Upper lobe of left lung (tissue), 6 donors: ENCODE measurements at places on chromosomes 1 and 21. TPM values are rescaled to one million over a fixed set of nuclear protein-coding genes. Genes with fewer than 3 reads are reported as not detected.

- DNase-seq = no peak
Observed at GRCh38 chr1:151986501-151987190, 7.0 kb downstream of the S100A10 start.

DNA sequence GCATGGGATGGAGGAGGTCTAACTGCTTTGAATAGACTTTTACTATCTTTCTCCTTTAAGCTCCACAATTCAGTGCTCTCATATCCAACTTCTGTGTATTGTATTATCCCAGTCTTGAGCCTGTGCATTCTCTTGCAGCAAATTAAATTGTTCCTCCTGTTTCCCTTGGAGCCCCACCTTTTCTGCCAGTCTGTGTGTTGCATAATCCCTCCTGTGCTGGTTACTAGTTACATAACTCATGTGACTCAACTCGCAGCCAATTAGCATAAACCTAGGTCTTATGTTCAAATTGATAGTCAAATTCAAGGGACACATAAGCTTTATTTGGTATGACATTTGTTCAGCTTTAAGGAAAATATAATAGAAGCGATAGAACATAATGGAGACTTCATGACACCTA, 1863.5 kb downstream of the MRPL39 start:
- no peak for DNase-seq

DNA sequence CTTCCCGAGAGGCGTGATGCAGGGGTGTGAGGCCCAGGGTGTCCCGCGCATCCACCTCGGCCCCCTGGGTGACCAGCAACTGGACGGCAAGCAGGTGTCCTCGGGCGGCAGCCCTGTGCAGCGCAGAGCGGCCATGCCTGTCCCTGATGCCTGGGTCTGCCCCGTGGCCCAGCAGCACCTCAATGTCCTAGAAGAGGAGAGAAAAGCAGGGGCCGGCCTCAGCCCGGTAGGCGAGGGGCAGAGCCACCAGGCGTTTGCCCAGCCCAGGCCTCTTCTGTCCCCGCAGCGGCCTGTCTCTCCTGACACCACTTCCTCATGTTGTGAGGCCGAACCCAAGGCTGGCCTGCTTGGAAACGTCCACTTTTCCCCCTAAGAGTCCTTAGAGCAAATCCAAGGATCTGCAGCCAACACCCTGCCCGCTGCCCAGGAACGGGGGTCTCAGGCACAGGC, 1.7 kb downstream of the ANKRD65 start:
- DNase-seq = no peak

DNA sequence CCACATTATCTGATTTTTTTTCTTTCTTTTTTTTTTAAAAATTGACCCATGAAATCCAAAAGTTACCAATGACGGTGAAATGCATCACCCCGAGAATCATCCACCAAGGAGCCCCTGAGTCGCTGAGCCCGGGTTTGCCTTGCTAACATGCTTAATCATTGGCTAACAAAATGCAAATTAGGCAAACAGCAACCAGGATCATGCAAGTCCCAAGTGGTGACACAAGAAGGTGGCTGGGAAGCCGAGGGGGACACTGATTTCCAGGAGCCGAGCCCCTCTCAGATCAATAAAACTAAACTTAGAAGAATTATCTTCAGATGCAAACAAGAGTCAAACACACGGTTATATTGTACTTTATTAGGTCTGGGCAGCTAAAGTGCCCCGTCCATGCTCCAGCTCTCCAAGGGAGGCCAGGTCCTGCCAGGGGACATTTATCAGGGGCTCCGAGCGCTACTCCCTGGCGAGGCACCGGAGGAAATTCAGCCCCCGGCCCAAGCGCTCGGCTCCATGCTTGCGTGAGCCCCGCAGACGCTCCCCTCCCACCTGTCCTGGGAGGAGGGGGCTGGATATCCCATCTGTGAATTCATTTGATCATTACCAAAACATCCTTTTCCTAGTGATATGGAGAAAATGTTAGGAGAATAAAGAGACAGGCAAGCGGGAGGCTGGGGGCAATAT, 154.1 kb downstream of the NPHP4 start:
- no peak for DNase-seq

DNA sequence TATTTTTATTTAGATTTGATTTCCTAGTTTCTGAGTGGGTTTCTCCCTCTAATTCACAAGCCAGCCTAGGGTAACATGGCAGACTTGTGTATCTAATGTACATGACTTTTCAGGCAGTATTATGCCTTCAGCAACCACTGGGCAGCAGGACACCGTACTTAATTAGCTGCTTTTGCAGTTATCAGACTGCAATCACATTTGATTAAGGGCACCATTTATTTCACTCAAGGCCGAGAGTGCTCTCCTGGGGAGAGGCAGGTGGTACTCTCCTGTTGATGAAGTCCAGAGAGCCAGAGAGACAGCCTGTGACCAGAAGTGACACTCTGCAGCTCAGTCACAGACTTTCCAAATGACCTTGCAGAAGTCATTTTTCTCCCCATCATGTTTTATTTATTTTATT, 18.7 kb downstream of the CYYR1 start:
- DNase-seq = no peak

- DNase-seq = no peak
Observed at GRCh38 chr1:194155962-194156361, 969.5 kb upstream of the B3GALT2 start.

REN gene
- not detected for total RNA-seq

DNA sequence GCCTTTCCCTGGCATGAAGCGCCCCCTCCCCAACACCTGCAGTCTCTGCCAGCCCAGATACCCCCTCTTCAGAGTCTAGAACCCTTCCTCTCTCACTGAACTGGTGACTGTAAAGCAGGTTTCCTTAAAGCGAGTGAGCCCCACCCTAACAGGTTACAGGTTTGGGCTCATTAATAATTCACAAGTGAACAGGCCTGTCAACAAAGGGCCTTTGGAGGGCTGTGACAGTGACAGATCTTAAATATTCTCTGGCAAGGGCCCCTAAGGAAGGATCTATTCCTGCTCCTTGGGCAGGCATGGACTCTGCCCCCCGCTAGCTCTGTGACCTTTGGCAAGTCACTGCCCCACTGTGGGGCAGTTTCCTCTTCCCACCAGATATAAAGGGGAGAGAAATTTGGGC, 5.6 kb upstream of the TTC39A start:
- no peak for DNase-seq

DNA sequence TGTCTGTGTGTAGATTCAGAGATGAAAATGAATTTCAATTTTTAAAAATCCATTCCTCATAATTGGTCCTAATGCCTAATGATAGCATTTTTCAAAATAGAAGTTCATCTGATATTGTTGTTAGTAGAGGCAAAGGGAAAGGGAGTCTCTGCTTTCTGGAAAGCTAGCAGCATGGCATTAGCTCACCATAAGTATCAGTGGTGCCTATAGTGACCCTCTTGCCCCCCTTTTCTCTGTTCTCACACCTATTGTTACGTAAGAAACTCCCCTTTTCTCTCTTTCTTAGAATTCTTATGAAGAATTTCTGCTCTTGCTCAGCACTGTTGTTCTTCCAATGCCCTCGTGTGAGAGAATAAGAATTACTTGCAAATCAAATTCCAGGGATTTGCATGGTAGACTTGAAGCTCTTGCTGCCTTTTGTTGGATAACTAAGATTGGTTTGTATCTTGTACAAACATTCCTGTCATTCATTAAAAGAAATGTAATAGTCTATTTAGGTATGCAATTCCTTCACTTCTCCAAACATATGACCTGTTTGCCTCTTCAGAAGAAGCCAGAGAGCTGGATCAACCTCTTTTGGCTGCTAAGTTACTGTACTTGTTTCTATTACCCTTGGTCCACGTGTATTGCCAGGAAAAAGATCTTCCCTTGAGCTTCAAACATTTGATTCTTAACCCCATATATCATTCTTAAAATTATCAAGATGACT, 69.2 kb upstream of the MAGI3 start:
- no peak for DNase-seq

DNA sequence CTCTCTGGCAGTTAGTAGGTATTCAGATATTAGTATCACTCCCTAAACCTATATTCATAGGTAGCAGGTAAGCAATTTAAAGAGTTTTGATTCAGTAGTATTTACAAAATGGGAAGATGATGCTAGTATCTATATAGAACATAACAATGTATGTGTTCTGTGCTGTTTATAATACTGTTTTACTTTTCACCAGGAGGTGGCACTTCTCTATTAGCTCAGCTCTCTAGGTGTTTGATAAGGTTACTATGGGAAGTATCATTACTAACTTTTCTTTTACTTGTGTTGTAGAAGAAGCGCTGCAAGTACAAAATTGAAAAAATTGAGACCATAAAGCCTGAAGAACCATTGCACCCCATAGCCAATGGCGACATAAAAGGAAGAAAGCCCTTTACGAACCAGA, 49.4 kb upstream of the FASLG start:
- DNase-seq = no peak

SLAMF7 gene
- total RNA-seq = 12.3 TPM

GRHL3 gene
- 0.24 TPM for total RNA-seq

LAPTM5 gene
- total RNA-seq = 496 TPM

DNA sequence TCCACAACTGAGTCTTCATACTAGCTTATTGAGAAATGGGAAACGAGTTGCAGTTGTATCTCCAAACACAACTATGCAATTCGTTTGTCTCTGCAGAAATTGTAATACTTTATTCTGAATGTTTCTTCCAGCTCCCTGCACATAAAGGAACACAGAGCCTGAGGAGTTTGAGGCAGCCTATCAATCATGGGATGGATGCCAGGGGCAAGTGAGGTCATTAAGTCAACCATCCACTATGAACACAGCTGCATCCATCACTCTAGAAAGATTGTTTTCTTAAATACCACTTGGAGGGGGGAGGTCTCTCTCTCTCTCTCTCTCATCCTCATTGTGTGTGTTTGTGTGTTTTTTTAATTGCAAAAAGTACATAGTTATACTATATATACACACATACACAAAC, 2.9 kb upstream of the PSMB2 start:
- DNase-seq = no peak

- DNase-seq = peak; percentile 42
Observed at GRCh38 chr1:150559656-150560010, 10.4 kb downstream of the ADAMTSL4 start.

- DNase-seq = peak; percentile 76
Observed at GRCh38 chr1:1210726-1211540, 3.0 kb downstream of the TNFRSF4 start.

DNA sequence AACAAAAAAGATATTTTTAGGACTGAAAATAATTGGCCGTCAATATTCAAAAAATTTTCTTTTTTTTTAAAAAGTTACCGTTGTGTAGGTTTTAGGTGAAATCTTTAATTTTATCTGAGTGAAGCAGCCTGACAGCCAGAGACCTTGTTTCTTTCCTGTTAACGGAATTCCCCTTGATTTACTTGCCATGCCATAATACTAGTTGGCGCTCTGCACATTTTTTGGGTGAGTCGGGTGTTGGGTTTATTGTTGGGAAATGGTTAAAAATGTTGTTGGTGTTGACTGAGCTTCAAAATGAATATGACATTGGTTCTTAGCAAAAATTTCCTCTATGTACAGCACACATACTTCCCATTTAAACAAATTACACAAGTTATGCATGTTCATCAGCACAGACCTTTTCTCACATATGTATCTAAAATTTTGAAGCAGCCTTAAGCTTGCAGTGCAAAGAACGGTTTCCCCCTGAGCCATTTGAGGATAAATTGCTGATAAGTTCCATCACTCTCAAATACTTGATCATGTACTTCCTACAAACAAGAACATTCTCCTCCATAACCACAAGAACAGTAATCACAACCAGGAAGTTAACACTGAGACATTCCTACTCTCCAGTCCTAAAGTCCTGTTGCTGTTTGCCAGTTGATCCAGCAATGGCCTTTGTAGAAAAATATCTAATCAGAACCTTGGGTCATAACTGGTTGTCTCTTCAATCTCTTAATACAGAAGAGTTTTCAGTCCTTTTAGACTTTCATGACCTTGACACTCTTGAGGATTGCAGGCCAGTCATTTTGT, 34.2 kb downstream of the CAMTA1 start:
- no peak for DNase-seq

DNA sequence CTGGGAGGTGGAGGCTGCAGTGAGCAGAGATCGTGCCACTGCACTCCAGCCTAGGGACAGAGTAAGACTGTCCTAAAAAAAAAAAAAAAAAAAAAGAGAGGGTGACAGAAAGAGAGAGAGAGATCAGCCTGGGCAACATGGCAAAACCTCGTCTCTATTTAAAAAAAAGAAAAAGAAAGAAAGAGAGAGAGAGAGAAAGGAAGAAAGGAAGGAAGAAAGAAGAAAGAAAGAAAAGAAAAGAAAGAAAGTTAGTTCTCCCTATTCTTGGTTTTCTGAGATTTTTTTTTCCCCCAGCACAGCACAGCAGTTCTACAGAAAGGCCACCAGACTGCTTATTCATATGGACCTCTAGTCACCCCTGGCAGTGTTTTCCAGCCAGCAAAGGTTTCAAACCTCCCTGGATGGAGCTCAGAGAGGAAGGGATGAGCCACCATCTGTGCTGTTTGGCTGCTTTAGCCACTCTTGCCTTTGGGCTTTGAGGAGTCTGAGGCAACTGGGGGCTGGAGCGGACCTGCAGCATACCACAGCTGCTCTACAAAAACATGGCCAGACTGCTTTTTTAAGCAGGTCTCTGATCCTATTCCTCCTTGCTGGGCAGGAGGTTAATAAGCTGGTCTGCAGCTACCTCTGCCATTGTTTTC, 10.6 kb downstream of the S100A6 start:
- DNase-seq = no peak

PRAMEF6 gene
- not detected for total RNA-seq

GRCh38 chr1:246459221-246459620, 47.9 kb downstream of the SMYD3 start:
- DNase-seq = no peak

RAB7B gene
- total RNA-seq = 9.8 TPM

GRCh38 chr1:22808186-22808675, 97.6 kb downstream of the EPHB2 start:
- no peak for DNase-seq

GRCh38 chr1:87594736-87595383, 266.2 kb downstream of the LMO4 start:
- no peak for DNase-seq

- no peak for DNase-seq
Observed at GRCh38 chr1:22806584-22806983, 95.9 kb downstream of the EPHB2 start.

SEMA4A gene
- 35.7 TPM for total RNA-seq

- DNase-seq = no peak
Observed at GRCh38 chr1:244074559-244075171, 23.6 kb downstream of the ZBTB18 start.

DNA sequence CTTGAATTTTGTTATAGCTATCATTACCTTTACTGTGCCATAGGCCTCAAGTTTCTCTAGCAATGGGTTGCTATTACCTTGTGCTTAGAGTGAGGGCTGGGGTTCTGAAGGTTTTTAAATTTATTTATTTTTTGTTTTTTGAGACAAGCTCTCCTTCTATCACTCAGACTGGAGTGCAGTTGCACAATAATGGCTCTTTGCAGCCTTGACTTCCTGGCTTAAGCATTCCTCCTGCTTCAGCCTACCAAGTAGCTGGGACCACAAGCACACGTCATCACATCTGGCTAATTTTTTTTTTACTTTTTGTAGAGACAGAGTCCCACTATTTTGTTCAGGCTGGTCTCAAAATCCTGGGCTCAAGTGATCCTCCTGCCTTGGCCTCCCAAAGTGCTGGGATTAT, 41.5 kb downstream of the SNX27 start:
- peak; percentile 66 for DNase-seq

SELP gene
- 1.0 TPM for total RNA-seq
